ENCODE measurements at places on chromosomes 7 and 10. TPM values are rescaled to one million over a fixed set of nuclear protein-coding genes. Genes with fewer than 3 reads are reported as not detected.

The GIMAP8 gene
- 7.2 TPM for total RNA-seq

- H3K4me1 ChIP-seq: peaks cover 11% of the 10 kb centered on the region
- no peaks in the 10 kb centered on the region for H3K36me3 ChIP-seq
- H3K27me3 ChIP-seq: no peaks in the 10 kb centered on the region
- no peak overlapping the region for H3K4me3 ChIP-seq
- H3K27ac ChIP-seq: no peak overlapping the region
Measured at GRCh38 chr10:97132273-97132672, 53.5 kb downstream of the SLIT1 start.

DNA sequence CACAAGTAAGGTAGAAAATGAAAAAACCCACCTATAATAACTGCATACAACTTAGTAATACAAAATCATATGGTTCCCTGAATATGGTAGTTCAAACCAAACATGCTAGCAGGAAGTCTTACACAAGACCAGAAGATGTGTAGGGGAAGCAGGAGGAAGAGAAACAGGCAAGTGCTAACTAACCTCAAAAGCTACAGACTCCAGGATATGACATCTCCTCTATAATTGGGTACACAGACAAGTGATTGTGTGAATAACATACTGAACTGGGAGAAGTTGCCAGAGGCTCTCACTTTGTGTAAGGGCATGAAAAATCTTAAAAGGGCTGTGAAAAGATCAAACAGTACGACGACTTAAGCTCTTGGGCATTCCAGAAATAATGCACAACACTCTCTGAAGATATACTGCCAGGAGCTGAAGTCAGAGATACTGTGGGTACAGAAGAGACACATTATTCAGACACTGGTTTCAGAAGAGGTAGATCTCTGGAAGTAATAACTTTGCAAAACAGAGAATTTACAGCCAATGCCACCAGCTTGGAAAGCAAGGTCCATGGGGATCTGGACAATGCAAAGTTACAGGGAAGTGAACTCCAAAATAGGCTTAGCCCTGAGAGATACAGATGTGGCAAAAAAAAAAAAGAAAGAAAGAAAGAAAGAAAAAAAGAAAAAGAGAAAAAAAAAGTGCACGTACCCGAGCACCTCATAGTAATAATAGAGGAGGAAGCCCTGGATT lies 767.2 kb downstream of the TNS3 start:
- H3K4me3 ChIP-seq: no peak overlapping the region
- peaks cover 19% of the 10 kb centered on the region for H3K4me1 ChIP-seq
- peak overlapping the region; percentile 28 for H3K27ac ChIP-seq
- no peak for DNase-seq
- no peaks in the 10 kb centered on the region for H3K36me3 ChIP-seq

DNA sequence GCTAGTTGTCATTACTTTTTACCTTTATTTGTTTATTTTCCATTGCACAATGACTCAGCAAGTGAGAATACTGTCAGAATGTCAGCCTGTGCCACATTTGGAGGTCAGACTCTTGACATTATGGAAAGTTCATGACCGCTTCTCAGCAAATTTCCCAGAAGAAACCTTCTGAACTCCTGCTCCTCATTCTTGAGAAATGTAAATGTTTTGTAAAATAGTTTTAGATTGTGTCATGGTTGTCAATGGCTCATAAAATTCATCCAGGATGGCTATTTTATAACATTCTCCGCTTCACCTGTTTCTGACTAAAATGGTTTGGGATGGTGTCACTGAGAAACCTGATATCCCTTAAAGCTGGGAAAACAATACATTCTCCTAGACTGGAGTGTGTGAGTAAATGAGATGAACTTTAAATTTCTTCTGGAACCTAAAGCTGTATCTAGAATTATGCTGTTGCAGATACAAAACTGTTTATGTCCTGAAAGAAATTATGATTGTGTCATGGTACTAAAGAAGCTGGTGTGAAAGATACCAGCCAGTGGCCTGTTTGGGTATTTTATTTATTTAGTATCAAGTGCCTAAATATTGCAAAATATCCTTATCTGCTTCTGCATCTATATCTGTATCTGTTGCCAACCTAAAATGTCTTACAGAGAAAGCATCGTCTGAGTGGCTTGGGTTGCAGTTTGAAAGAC lies 671.7 kb downstream of the GATA3 start:
- H3K36me3 ChIP-seq: no peaks in the 10 kb centered on the region
- no peaks in the 10 kb centered on the region for H3K4me1 ChIP-seq
- H3K27ac ChIP-seq: no peak overlapping the region
- no peak for DNase-seq
- no peaks in the 10 kb centered on the region for H3K27me3 ChIP-seq
- H3K4me3 ChIP-seq: no peak overlapping the region

- no peak overlapping the region for H3K27ac ChIP-seq
- DNase-seq: peak; percentile 24
- no peaks in the 10 kb centered on the region for H3K4me1 ChIP-seq
- H3K27me3 ChIP-seq: no peaks in the 10 kb centered on the region
- no peak overlapping the region for H3K4me3 ChIP-seq
- H3K36me3 ChIP-seq: no peaks in the 10 kb centered on the region
Measured at GRCh38 chr10:86316990-86317389, 49.6 kb downstream of the GRID1 start.

GRCh38 chr10:59433720-59434428 lies 71.5 kb upstream of the FAM13C start:
- no peak for DNase-seq
- no peaks in the 10 kb centered on the region for H3K27me3 ChIP-seq
- H3K4me1 ChIP-seq: no peaks in the 10 kb centered on the region
- H3K4me3 ChIP-seq: no peak overlapping the region
- no peaks in the 10 kb centered on the region for H3K36me3 ChIP-seq

The CYP3A7 gene
- total RNA-seq: 0.33 TPM

- H3K27me3 ChIP-seq: no peaks in the 10 kb centered on the region
- H3K36me3 ChIP-seq: no peaks in the 10 kb centered on the region
- no peak for DNase-seq
- H3K4me3 ChIP-seq: no peak overlapping the region
- no peaks in the 10 kb centered on the region for H3K4me1 ChIP-seq
Measured at GRCh38 chr7:18693816-18694215, 198.3 kb downstream of the HDAC9 start.

DNA sequence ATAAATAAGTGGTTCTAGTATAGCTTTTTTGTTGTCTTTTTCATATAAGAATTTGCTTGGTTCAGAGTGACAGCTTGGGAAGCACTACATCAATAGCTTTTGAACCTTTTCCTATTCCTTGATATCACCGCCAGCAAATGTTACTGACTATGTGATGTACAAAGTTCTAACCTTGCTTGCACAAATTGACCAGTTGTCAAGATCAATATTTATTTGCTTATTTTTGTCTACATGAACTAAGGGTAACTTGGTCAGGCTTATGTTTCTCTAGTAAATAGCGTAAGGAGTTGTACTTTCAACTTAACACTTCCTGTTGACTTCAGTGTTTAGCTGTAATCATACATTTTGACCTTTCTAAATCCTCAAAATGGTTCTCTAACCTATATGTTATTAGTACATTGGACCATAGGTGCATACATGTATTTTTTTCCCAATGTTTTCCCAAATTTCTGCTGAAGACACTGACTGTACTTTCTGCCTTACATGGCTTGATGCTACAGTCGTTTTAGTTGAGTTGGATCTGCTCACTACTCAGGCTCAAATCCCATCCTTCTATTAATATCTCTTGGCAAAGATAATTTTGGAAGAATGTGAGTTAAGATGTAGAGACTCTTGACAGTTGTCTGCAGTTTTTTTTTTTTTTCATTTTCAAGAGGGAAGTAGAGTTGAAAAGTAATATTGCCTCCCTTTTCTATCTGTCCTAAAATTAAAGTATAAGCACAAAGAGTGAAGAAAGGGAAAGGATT lies 239.1 kb upstream of the KAT6B start:
- DNase-seq: no peak
- peaks cover 53% of the 10 kb centered on the region for H3K4me1 ChIP-seq
- no peaks in the 10 kb centered on the region for H3K27me3 ChIP-seq

The CYP3A5 gene
- total RNA-seq: 7.5 TPM

DNA sequence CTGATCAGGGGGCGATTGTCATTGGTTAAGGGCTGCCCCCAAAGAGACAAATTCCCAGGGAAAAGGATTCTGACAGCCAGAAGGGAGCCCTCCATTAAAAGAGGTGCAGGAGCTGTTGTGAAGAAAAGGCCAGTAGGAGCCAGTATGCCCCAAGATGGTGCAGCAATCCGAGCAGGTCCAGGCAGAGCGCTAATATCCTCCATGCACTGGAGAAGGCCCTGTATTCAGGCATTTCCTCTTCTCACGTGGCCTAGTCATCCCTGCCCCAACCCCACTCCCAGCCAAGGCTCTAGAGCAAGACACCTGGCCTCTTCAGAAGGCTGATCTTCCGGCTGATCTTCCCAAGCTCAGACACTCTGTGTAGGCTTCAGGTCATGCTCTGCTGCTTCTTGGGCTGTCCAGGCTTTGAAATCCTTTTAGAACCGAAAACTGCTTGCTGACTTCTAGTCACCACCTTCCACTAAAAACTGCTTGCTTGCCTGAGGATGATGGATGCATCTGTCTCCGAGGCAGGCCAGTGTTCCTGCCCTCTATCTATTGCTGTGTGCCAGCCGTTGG lies 77.4 kb downstream of the CYP26A1 start:
- DNase-seq: no peak
- no peak overlapping the region for H3K4me3 ChIP-seq
- H3K4me1 ChIP-seq: peaks cover 3% of the 10 kb centered on the region
- no peaks in the 10 kb centered on the region for H3K36me3 ChIP-seq
- H3K27me3 ChIP-seq: no peaks in the 10 kb centered on the region
- H3K27ac ChIP-seq: no peak overlapping the region

- peak; percentile 92 for DNase-seq
- peaks cover 31% of the 10 kb centered on the region for H3K4me1 ChIP-seq
- H3K27ac ChIP-seq: peak within 1 kb of the TSS; percentile 64
- H3K4me3 ChIP-seq: no peak within 1 kb of the TSS
- H3K36me3 ChIP-seq: peaks cover 25% of the 10 kb centered on the region
Measured at GRCh38 chr7:101237206-101238067, at the start of gene CLDN15. Gene CLDN15 (minus strand): TSS chr7:101237802. CDS start chr7:101237581, 221 bp downstream.

DNA sequence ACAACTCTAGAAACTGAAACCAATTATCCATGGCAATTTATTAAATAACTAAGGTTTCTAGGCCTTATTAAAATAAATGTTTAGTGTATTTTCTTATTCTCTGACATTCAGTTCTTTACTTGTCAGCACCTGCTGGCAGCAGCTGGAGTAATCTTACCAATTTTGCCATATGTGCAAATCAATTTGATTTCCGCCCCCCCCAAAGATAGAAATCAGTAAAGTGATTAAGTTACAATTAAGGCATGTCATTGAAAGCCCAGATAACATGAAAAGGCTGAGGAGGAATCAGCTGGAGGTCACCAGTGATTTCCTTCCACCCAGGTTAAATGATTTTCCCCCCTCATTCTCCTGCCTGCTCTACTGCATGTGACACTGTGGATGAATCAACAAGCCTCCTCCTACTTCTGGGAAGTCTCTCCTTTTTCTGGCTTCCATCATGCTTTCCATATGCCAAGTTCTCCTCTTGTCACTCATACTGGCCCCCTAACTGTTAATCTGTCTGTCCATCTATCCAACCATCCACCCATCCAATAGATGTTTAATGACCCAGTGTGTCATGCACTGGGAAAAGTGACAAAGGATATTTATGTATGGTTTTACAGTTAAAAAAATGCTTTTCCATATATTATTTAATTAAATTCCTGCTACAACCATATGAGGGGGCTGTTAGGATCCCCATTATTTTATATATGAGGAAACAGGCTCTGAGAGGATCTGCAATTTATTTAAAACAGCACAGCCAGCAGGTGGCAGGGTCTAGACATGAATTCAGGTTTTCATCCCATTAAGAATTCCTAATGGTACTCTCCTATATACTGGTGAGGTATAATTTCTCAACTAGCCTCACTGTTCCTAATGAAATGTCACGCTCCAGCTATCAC lies 116.5 kb downstream of the ATXN7L1 start:
- H3K27ac ChIP-seq: no peak overlapping the region
- no peaks in the 10 kb centered on the region for H3K36me3 ChIP-seq
- DNase-seq: peak; percentile 76
- H3K4me1 ChIP-seq: peaks cover 11% of the 10 kb centered on the region
- no peaks in the 10 kb centered on the region for H3K27me3 ChIP-seq

- H3K36me3 ChIP-seq: no peaks in the 10 kb centered on the region
- no peak overlapping the region for H3K4me3 ChIP-seq
- H3K27ac ChIP-seq: no peak overlapping the region
- DNase-seq: no peak
- H3K4me1 ChIP-seq: no peaks in the 10 kb centered on the region
- H3K27me3 ChIP-seq: no peaks in the 10 kb centered on the region
Measured at GRCh38 chr7:113976508-113976907, 57.7 kb upstream of the PPP1R3A start.

The ARMS2 gene
- total RNA-seq: 1.1 TPM

- H3K4me3 ChIP-seq: no peak overlapping the region
- no peak for DNase-seq
- peak overlapping the region; percentile 89 for H3K27ac ChIP-seq
- H3K27me3 ChIP-seq: no peaks in the 10 kb centered on the region
- H3K36me3 ChIP-seq: peaks cover 23% of the 10 kb centered on the region
Measured at GRCh38 chr7:94410413-94411187, 15.9 kb downstream of the COL1A2 start.

The SPDYE18 gene
- total RNA-seq: 1.2 TPM

The NUTM2E gene
- total RNA-seq: not detected

DNA sequence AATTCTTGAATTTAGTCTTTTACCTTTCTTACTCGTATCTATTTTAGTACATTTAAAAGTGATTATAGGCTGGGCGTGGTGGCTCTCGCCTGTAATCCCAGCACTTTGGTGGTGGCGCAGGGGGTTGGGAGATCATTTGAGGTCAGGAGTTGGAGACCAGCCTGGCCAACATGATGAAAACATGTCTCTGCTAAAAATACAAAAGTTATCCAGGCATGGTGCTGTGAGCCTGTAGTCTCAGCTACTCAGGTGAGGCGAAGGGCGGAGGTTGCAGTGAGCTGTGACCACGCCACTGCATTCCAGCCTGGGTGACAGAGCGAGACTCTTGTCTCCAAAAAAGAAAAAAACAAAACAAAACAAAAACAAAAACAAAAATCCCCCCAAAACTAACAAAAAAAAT lies 12.2 kb downstream of the PRKCQ start:
- no peaks in the 10 kb centered on the region for H3K36me3 ChIP-seq
- DNase-seq: no peak
- H3K27ac ChIP-seq: no peak overlapping the region
- no peak overlapping the region for H3K4me3 ChIP-seq

DNA sequence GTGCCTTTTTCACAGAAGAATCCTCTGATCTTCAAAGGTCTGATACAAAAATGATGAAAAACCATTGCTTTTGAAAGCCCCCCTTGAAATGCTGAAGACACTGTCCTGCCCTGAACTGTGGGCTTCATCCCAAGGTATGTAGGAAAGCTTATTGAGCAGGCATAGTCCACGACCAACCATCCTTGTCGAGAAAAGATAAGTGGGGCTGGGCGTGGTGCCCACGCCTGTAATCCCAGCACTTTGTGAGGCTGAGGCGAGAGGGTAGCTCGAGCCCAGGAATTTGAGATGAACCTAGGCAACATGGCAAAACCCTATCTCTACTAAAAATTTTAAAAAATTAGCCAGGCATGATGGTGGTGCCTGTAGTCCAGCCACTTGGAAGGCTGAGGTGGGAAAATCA lies 25.6 kb downstream of the TACR2 start:
- no peak overlapping the region for H3K4me3 ChIP-seq
- peaks cover 37% of the 10 kb centered on the region for H3K36me3 ChIP-seq
- no peak for DNase-seq
- H3K4me1 ChIP-seq: peaks cover 8% of the 10 kb centered on the region
- no peaks in the 10 kb centered on the region for H3K27me3 ChIP-seq

All from sigmoid colon (tissue), 7 donors.